Hematopoietic multipotent progenitor cell treated with erythropoietin and hydrocortisone succinate and interleukin-3 and kit ligand, for 15 days (in vitro differentiated cells): ENCODE measurements at places on chromosomes 3 and 15.
A peak's percentile ranks its signal among the peaks of the same experiment; 100 is the strongest.

DNA sequence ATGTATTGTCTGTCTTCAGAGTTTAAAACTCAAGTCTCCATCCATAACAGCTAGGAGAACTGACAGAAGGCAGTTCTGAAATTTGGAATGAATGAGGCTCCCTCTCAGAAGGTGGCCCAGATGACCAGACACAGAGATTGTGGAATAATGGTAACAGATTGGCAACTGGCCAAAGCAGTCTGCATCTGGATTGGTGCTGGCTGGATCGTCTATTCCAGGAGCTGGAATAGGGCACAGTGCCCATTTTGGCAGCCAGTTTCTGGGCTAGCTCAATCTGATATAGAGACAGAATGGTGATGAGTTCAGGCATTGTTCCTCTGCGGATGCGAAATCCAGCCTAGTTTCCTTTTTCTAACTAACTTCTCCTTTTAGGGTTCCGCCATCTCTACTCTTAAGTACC lies 851.7 kb downstream of the PDCD6IP start:
- DNase-seq = no peak

DNA sequence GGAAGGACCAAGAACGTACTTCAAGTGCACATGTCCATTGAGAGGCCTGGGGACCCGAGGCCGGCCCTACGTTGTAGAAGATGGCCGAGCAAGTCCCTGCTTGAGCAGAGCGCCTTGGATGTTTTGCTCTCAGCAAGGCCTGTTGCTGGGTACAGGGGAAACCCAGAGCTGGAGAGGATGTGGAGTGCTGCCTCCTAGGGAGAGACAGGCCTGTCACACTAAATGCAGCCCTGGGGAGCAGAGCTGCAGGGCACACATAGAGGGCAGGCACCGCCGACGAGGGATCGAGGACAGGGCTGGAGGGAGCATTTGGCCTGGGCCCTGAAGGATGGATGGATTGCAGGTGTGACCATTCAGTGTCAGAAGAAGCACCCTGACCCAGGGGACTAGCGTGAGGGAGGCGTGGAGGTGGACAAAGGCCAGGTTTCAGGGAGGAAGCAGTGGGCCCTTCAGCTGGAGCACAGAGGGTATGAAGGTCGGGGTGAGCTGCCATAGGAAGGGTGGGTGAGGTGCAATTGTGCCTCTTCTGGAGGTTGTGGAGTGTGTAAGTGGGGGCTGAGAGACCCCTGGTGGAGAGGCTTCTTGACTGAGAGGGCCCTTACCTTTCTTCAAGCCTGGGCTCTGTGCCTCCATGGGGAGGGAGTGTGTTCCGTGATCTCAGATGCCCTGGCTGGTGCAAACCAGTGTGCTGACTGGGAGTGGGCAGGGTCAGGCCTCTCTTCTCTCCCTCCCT lies 142.4 kb downstream of the CHDH start:
- DNase-seq = no peak

GRCh38 chr15:39022532-39023305 lies 458.1 kb upstream of the RASGRP1 start:
- DNase-seq = no peak

GRCh38 chr3:24225385-24225950 lies 269.2 kb downstream of the THRB start:
- DNase-seq = no peak

DNA sequence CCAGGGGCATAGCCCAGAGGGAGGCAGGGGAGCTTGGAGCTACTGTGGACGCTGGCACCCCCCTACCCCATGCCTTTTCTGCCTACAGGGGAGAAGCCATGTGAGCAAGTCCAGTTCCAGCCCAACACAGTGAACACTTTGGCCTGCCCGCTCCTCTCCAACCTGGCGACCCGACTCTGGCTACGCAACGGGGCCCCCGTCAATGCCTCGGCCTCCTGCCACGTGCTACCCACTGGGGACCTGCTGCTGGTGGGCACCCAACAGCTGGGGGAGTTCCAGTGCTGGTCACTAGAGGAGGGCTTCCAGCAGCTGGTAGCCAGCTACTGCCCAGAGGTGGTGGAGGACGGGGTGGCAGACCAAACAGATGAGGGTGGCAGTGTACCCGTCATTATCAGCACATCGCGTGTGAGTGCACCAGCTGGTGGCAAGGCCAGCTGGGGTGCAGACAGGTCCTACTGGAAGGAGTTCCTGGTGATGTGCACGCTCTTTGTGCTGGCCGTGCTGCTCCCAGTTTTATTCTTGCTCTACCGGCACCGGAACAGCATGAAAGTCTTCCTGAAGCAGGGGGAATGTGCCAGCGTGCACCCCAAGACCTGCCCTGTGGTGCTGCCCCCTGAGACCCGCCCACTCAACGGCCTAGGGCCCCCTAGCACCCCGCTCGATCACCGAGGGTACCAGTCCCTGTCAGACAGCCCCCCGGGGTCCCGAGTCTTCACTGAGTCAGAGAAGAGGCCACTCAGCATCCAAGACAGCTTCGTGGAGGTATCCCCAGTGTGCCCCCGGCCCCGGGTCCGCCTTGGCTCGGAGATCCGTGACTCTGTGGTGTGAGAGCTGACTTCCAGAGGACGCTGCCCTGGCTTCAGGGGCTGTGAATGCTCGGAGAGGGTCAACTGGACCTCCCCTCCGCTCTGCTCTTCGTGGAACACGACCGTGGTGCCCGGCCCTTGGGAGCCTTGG lies 5.6 kb downstream of the CIB1 start:
- no peak for DNase-seq

- no peak for DNase-seq
Observed at GRCh38 chr3:150264561-150265279, 143.4 kb upstream of the TSC22D2 start.

- DNase-seq = no peak
Observed at GRCh38 chr3:114365909-114366308, 72.1 kb downstream of the TIGIT start.

DNA sequence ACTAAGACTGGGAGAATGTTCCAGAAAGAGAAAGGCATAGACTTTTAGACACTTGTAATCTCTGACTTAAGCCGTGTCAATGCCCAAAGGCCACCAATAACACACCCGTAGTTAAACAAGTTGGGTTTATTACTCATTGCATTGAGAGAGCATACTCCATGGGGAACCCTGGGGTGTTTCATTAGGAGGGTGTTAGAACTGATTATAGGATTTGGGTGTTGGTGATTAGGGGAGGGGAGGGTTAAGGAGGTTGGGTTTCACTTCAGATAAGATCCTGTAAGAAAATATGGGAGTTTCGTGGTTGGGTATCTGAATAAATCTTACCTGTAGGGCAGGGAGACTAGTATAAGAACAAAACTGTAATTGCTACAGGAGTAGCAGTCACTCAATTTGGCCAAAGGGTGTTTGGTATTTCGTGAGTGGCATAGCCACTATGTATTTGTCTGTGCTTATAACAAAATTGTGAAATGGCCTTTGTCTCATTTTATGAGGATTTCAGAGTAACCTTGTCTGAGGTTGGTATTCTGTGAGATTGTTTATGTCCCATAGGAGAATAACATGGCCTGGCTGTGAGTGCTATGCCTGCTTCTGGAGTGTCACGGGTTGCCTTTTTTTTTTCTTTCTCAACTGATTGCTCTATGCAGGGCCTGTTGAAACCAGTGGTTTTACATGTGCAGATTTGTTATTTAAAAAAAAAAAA lies 2.9 kb downstream of the HACD3 start:
- peak; percentile 12 for DNase-seq

GRCh38 chr15:94734460-94734859 lies 503.1 kb downstream of the MCTP2 start:
- DNase-seq = no peak

- DNase-seq = no peak
Observed at GRCh38 chr3:177976241-177976640, 560.0 kb upstream of the KCNMB2 start.

GRCh38 chr3:37897763-37898162 lies 36.1 kb downstream of the CTDSPL start:
- no peak for DNase-seq

DNA sequence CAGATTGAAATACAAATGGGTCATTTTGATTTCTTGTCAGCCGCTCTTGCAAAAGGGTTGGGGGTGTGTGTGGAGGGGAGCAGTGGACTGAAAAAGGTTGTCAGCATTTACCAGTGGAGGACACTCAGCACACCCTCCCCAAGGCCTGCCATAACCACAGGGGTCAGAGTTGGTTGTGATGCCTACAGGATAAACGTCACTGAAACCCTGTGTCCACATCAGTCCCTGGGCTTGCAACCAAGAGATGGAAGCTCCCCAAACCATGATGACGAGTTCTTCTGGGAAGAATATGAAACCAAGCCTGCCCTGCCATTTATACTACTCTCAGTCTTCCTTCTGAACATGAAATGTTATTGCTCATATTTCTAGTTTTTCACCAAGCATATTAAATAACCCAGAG lies 54.0 kb upstream of the UMPS start:
- no peak for DNase-seq

- no peak for DNase-seq
Observed at GRCh38 chr15:30924353-30924752, 20.6 kb downstream of the FAN1 start.

- DNase-seq = no peak
Observed at GRCh38 chr3:98564282-98565005, 29.0 kb downstream of the CPOX start.

- DNase-seq = no peak
Observed at GRCh38 chr3:130933801-130934345, 40.0 kb downstream of the ATP2C1 start.

DNA sequence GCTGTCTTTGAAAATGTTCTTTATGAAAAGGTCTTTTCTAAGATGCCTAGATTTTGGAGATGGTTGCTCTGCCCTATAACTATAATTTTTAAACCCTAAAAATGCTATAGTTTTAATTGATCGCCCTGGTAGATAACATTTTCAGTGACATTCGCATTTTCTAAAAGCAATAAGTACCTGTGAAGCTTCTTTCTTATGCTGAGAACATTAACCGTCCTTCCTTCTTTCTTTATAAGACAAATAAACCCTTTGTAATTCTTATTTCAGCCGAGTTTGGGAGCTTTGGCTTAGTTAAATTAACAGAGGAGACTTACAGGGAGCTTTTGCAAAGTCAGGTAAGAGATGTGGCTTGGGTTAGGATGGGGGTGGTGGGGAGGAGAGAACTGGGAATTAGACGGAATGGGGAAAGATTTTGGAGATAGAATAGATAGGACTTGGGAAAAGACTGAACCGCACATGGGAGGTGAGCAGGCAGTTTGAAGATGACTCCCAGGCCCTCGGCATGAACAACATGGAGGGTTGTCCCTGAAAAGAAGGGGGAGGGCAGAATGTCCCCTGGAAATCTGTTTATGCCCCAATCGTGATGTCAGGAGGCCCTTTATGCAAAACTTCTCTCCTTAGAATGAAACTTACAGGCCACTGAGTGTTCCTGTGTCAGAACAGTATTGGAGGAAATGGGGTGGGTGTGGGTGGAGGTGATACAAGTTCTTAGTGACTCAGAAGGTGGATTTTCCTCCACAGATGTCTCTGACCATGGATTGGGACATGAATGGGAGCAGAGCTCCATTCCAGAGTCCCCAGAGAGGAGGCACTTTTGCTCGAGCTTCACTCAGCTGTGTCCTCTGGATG lies 76.2 kb upstream of the LARS2 start:
- no peak for DNase-seq

- no peak for DNase-seq
Observed at GRCh38 chr3:37170060-37170459, 4.3 kb downstream of the LRRFIP2 start.

- no peak for DNase-seq
Observed at GRCh38 chr3:13194285-13195209, 121.3 kb upstream of the IQSEC1 start.

DNA sequence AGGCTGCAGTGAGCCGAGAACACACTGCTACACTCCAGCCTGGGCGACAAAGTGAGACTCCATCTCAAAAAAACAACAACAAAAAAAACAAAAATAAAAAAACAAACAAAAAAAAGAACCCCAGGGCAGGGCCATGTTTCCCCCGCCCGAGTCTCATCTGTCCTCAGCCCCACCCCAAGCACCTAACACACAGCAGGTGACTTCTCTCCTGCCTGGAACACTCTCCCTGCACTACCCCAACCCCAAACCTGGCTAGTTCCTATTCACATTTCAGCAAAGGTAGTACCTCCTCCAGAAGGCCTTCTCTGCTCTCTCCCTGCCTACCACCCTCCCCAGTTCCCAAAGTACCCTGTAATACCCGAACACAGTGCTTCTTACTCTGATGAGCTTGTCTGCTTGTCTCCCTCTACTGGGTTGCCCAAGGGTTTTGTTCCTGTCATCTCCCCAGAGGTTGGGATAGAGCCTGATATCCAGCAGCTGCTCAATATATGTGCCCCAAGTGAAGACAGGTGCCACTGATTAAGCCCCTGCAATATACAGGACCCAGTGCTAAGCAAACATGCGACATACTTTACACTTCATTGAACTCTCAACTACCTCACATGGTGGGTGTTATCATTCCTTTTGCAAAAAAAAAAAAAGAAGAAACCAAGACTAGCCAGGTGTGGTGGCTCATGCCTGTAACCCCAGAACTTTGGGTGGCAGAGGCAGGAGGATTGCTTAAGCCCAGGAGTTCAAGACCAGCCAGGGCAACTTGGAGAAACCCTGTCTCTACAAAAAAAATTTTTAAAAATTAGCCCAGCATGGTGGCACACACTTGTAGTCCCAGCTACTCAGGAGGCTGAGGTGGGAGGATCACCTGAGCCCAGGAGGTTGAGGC lies 103.6 kb downstream of the DAPK2 start:
- no peak for DNase-seq

GRCh38 chr3:135755330-135756105 lies 210.0 kb upstream of the PPP2R3A start:
- no peak for DNase-seq

GRCh38 chr3:189806171-189806951 lies 175.2 kb downstream of the TP63 start:
- DNase-seq = no peak

- no peak for DNase-seq
Observed at GRCh38 chr3:54837964-54838363, 89.9 kb downstream of the LRTM1 start.

- no peak for DNase-seq
Observed at GRCh38 chr15:89457086-89457485, 39.3 kb downstream of the RHCG start.

- DNase-seq = no peak
Observed at GRCh38 chr15:95266451-95267061, 1035.2 kb downstream of the MCTP2 start.

DNA sequence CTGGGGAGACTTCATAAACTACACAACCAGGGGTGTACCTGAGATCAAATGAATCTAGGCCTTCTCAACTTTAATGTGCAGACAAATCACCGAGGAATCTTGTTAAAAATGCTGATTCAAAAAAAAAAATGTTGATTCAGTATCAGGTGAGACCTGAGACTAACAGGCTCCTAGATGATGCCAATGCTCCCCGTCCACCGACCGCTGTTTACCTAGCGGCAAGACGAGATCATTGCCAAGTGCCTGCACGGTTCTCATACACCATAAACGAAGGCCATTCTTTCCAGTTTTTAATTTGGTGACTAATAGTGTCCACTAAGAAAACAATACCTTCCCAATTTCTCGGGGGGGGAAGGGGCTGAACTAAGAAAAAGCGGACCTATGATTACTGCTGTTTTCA lies 2.5 kb upstream of the FSIP1 start:
- DNase-seq = no peak
